ENCODE measurements at places on chromosomes 7 and 10.

- DNase-seq = peak; percentile 26
Measured at GRCh38 chr7:2953099-2953498, 90.6 kb downstream of the CARD11 start.

GRCh38 chr10:86261470-86261869, 105.1 kb downstream of the GRID1 start:
- DNase-seq = no peak

- no peak for DNase-seq
Measured at GRCh38 chr10:110754375-110755105, 110.4 kb downstream of the RBM20 start.

DNA sequence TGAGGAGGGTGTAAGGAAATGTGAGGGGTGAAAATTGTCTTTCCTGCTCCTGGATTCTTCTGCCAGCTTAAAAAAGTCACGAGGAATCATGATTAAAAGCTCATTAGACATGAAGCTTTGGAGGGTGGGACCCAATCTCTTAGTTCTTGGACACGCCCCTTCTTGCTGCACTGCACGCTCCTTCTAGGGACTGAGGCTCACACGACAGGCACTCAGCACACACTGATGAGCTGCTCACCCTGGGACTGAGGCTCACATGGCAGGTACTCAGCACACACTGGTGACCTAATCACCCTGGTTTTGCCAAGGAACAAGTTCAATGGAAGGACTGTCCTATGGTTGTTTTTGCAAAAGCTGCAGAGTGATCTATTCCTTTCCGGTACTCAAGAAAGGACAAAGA, 65.8 kb upstream of the ELMO1 start:
- no peak for DNase-seq

DNA sequence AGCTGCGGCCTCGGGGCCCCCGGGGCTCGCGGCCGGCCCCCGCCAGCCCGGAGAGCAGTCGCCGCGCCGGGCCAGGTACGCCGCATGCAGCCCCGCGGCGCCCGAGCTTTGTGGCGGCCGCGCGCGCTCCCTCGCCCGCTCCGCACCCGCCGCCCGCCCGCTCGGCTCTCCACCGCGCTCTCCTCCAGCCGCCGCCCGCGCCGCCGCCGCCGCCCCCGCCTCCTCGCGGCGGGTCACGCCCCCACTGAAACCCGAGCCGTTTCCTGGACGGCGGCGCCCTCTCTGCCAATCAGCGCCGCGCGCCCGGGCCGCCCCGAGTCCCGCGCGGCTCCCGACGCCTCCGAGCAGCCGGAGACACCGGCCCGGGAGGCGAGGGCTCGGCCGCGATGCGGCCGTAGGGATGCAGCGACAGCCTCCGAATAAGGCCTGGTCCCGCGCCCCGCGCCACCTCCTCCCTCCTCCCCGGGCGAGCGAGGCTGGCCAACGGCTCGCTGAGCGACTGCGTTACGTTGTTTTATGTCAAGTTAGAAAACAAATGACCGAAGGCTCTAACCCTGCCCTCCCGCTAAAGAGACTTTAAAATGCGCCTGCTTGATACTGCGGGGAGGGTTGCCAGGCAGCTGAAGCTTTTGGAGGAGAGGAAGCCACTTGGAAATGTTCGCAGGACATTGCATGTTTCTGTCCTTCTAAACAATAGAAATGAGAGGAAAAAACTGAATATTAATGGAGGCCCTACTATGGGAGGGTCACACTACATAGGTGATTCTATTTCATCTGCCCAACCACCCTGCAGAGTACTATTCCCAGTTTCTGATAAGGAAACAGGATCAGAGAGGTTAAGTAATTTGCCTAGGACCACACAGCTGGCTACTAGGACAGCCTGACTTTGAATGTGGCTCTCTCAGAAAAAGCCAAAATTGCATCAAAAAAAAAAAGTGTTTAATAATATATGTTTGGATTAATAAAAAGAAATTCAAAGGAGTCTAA, at the start of gene FGFR2:
Gene FGFR2, minus strand, starts transcription at position 182 of the 987 bp plus-strand sequence. CDS start 4,627 bp downstream, outside the sequence.
- DNase-seq = peak; percentile 49

GRCh38 chr7:115267503-115267902, 345.6 kb downstream of the MDFIC start:
- no peak for DNase-seq

Data from hematopoietic multipotent progenitor cell treated with erythropoietin and hydrocortisone succinate and interleukin-3 and kit ligand, for 8 days (in vitro differentiated cells).